Pancreas (tissue), 10 donors: ENCODE measurements at places on chromosomes 3 and 15.

GRCh38 chr3:140505213-140505612 lies 172.7 kb upstream of the TRIM42 start:
- DNase-seq: peak; percentile 10

DNA sequence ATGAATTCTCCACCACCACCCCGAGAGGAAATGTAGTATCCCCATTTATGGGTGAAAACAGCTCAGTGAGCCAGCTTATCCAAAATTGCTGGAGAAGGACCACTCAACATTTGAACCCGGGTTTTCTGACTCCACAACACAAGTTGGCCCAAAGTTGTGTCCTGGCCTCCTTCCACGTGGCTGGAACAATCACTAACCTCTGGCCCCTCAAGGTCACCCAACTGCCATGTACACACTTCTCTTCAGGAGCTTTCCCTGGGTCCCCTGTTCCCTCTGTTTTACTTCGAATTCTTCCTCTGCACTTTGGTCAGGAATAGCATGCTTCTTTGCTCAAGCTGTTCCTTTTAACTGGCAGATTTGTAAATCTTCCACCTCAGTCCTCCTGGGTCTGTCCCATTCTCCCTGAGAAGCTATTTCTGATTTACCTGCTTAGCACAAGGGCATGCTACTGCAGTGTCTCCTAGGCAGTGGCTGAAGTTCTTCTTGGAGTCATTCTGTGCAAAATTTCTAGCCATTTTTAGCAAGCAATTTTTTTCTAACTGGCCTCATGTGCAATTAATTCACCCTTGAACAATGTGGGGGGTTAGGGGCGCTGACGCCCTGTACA lies 39.2 kb downstream of the TRIM71 start:
- DNase-seq: no peak

DNA sequence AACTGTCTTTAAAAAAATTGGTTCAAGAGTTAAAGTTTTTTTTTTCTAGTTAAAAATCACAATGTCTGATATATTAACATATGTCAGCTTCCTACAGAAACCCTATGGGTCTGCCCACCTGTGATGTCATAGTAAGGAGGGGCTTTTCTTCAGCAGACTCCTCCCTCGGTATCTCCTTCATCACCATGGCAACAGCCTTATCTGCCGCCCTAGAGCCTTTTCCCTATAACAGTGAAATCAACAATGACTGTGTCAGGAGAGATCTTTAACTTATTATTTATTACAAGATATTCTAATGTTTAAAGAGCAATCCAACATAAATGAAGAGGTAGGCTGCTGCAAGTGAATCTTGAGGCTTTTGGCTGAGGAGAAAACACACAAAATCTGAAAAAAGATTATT lies 138.7 kb downstream of the PEX5L start:
- DNase-seq: no peak

DNA sequence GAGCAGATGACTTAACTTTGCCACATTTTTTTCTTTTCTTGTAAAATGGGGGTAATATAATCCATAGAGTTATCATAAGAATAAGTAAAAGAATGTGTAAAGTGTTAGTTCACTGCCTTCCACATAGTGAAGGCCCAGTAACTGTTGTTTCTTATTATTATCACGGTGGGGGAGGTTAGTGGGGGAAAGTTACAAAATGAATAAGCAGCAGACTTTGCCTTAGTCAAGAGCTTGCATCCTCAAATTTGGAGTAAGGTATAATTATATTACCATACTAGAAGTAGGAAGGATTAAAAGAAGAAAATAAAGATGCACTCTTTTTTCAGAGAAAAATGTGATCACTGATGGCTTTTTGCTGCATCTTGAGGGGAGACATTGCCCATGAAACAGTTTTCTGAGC lies 247.6 kb downstream of the PTPRG start:
- DNase-seq: no peak

GRCh38 chr3:45566196-45566595 lies 28.4 kb upstream of the LIMD1 start:
- DNase-seq: no peak

- no peak for DNase-seq
Observed at GRCh38 chr3:13651057-13651400, 102.1 kb downstream of the FBLN2 start.

GRCh38 chr3:44568561-44568960 lies 13.6 kb downstream of the ZKSCAN7 start:
- no peak for DNase-seq

DNA sequence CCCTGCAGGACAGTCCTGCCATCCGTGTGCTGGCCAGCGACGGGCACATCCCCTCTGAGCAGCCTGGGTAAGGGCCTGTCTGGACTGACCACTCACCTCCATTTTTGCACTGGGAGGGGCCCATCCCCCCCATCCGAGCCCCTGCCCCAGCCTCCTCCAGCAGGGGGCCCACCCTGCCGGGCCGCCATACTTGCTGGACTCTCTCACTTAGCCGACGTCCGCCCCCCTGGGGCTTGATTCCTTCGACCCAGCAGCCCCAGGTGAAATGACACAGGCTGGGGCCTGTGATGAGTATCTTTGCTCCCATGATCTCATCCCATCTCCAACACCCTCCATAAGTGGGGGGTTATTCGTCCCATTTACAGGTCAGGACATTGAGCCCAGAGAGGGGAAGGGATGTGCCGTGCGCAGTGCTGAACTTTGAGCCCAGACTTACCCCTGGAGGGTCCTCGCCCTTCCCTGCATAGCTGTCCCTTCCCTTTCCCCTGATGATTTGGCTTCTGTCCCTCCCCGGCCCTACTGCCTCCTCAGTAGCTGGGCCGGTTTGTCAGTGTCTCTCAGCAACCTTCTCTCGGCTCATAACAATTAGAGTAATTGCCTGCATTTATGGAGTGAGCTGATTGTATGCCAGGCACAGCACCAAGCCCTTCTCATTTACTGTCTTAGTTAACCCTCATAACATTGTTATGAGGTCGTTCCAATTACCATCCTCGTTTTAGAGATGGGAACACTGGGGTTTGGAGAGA lies 4.2 kb downstream of the LMAN1L start:
- no peak for DNase-seq

DNA sequence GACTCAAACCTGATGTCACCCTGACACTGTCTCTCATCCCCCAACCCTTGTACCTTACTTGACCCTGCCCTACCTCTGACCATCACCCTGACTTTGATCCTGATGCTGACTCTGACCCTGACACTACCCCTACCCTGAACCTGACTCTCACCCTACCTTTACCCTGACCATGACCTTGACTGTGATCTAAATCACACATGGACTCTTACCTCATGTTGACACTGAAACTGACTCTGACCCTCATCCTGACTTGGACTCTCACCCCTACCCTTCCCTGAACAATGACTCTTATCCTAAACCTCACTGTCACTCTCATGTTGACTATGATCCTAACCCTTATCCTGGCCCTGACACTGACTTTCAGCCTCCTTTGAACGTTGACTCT lies 21.7 kb upstream of the SLC25A26 start:
- no peak for DNase-seq

DNA sequence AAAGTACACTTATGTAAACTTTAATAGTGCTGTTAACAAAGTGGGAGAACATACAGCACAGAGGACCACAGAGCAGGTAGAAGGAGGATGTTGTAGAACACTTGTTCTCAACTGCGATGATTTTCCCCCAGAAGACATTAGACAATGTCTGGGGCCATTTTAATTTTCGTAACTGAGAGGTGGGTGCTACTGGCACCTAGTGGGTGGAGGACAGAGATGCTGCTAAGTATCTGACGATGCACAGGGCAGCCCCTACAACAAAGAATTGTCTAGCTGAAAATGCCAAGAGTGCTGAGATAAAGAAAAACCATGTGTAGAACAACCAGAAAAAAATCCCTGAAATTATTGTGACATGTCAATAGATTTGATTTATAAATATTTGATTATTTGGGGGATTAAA lies 5.0 kb upstream of the KBTBD8 start:
- no peak for DNase-seq

DNA sequence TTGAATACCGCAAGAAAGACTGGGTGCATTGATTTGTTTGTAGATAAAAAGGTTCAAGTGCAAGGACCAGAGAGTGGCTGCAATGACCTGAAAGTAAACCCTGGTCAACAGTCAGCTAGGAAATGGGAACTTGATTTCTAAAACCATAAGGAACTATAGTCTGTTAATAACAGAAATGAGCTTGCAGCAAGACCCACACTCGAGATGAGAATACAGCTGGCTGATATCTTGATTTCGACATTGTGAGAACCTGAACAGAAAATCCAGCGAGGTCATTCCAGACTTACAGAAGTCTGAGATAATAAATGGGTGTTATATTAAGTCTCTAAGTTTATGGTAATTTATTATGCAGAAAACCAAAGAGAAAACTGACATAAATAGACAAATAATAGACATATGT lies 177.3 kb downstream of the NFKBIZ start:
- no peak for DNase-seq

DNA sequence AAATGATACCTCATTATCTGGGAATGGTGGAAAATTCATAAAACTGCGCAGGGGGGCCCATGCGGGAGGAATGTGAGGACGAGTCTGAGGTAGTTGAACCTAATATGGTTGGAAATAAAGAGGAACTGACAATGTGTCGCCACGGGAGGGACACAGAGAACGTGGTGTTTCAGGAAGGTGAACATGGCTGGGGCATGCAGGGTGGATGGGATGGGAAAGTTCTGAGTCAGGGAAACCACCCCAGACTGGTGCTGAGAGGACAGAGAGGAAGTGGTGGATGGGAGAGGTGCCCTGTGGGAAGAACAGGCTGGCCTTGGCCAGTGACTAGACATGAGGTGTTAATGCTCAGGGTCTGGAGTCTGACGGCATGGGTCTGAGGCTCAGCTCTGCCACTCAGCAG lies 137.1 kb upstream of the WNT5A start:
- DNase-seq: no peak

GRCh38 chr3:24503616-24504113 lies 9.0 kb upstream of the THRB start:
- DNase-seq: no peak

- DNase-seq: peak; percentile 86
Observed at GRCh38 chr15:94844538-94845389, 613.4 kb downstream of the MCTP2 start.

- DNase-seq: peak; percentile 30
Observed at GRCh38 chr3:42683875-42684598, 1.3 kb upstream of the KLHL40 start.

DNA sequence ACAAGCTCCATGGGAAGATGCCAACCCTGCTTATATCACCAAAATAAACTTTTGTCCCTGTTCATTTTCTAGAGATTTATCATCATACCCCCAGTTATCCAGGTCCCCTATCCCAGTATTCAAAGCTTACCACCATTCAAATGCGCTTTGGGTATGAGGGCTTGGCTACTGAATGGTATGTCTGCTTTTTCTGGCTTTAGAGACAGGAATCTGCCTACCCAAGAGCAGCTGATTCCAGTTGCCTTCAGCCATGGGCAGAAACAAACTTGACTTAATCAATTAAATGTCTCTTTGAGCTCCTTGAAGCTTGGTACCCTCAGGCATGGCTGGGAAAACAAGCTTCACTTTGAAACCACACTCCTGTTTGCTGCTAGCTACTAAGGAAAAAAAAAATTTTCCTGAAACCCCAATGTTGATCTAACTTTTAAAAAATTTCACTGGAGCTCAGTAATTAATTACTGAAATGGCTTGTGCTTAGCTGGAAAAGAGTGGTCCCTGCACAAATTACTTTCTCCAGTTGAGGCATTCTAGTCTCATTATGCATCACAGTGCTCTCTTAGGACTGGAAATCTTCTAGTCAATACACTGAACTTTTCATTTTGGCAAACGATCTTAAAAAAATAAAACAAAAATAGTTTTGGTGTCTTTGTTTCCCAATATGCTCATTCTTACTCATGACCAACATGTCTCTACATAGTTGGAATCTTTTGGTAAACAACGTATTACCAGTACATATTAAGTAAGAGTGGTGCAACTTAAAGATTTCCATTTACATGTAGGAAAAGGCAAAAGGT lies 242.8 kb downstream of the DTWD1 start:
- no peak for DNase-seq

DNA sequence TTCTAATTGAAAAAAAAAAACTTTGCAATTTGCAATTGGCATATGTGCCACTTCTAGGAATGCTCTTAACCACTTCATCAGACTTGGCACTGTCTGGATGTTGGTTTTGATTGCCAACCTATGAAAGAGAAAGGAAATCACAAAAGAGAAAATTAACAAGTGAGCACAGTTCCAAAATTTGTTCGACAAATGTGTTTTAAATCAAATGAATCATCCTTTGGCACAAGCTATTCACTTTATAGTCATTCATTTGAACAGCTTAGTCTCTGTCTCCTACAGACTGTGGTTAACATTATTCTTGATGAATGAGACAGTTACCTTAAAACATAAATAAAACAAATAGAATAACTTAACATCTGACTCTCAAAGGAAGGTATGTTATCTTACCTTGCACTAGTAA lies 265.0 kb downstream of the EPHA3 start:
- DNase-seq: no peak

- DNase-seq: peak; percentile 12
Observed at GRCh38 chr3:1087066-1087560, 5.7 kb upstream of the CNTN6 start.

GRCh38 chr3:110419096-110419495 lies 652.5 kb upstream of the NECTIN3 start:
- no peak for DNase-seq

DNA sequence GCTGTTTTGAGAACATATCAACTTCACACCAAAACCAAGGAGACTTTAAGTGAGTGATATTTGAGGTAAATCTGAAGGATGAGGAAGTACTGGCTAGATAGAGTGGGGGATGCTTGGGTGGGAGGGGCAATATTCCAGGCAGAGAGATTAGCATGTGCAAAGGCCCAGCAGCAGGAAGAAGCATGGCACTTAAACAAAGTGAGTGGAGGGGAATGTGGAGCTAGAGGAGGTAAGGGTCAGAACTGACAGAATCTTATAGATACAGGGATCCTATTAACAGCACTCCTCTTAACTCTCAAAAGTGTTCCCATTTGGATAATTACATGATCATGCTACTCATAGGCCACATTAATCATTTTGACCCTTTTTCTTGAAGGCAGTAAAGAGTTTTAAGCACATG lies 41.4 kb upstream of the SPRED1 start:
- DNase-seq: no peak

DNA sequence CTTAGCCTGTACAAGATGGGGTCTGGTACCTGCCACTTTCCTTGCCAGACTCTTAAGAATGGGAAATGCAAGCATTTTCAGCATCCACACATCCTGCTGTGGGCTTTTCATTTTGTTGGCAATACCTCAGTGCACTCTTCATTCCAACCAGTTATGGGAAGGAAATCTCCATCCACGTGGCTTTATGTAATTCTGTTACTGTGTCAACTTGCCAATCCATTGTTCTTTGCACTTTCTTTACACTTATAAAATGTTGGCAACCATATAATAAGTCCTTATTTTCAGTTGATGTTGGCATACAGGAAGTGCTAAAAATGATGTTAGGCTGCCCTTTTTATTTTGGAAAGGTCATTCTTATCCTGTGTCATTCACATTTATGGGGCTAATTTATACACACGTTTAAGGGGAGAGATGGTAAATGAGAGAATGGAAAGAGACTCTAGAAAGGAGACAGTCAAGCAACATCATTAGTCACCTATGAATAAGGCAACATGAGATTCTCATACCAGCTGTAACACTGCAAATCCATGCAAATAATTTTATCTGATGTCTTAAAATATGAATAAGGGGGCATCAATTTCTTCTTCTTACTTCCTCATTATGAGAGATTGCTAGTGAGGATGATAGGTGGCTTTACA lies 238.7 kb downstream of the CHST2 start:
- DNase-seq: no peak

GRCh38 chr3:52305926-52306325 lies 10.2 kb upstream of the DNAH1 start:
- peak; percentile 20 for DNase-seq

- DNase-seq: no peak
Observed at GRCh38 chr3:27545061-27545460, 60.9 kb upstream of the SLC4A7 start.

GRCh38 chr15:81106560-81106959 lies 27.5 kb upstream of the CFAP161 start:
- DNase-seq: peak; percentile 35
